ENCODE measurements at places on chromosomes 6 and 20.
A peak's percentile ranks its signal among the peaks of the same experiment; 100 is the strongest.

GRCh38 chr6:133099573-133099972, 141.6 kb upstream of the EYA4 start:
- no peak for DNase-seq

DNA sequence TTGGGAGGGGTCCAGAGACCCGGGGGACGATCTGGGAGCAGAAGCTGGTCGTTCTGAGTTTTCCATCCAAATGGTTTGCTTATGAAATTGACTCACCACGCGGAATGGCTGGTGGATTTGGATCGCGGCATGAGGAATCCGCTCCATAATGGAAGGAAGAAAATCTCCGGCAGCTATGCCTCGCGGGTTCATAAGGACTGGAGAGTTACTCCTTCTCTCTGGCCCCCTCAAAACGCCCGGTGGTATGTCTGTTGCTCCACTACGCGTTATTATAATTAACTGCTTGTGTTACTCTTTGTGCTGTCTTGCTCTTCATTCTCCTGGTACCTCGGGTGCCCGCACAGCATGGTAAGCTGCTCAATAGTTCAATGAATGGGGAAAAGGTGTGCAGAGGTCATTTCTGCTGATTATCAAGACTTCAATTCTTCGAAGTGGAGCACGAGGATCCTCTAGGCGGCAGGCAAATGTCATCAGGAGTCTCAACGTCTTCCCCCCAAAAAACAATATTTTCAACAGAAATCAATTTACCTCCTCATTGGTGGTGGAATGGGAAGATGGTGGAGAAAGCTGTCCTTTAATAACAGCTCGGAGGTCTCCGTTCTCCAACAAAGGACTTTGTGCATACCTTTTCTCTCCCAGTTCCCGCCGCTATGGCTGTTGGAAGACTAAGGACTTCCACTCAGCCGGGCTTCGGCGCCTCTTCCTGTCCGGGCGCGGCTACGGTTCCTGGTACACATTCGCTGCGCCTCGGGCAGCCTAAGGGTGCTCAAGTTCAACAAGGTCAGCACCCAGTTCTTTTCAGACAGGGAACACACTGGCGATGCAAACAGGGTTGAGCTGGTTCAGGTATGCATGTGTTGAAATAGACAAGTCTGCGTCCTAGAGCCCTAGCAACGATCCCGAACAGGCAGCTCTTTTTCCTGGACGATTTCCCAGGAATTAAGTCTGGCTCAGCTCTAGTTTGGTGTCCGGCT, 9.2 kb upstream of the PRSS16 start:
- no peak for DNase-seq

GRCh38 chr6:85747666-85748065, 105.0 kb upstream of the SYNCRIP start:
- no peak for DNase-seq

GRCh38 chr20:41769592-41770018, 151.4 kb upstream of the CHD6 start:
- DNase-seq: no peak

GRCh38 chr20:62161347-62161746, 17.8 kb downstream of the SS18L1 start:
- DNase-seq: no peak

- DNase-seq: peak; percentile 28
Measured at GRCh38 chr20:25584905-25585704, at the start of gene NINL. NINL (minus strand) TSS chr20:25585531; CDS start chr20:25526587, 58,944 bp downstream.
